ENCODE measurements at places on chromosomes 7 and 10. TPM values are rescaled to one million over a fixed set of nuclear protein-coding genes. Genes with fewer than 3 reads are reported as not detected.

DNA sequence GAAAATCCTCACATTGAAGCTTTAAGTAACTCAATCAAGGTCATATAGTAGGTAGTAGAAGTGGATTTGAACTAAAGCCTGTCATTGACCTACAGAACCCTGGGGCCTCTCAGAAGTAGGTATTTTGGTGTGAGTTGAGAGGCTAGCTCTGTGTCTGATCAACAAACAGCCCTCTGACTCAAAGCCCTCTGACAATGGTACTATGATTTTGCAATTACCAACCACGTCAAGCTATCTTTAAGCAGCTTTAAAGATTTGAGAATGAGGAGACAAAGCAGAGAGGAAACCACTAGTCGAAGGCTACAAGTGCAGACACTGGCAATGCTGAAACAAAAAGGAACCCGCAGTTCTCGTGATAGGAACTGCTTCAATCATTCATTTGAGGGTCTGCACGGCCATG, 19.0 kb upstream of the PDE1C start:
- no peak for DNase-seq

The PRKCQ gene
- 3.7 TPM for polyA plus RNA-seq

DNA sequence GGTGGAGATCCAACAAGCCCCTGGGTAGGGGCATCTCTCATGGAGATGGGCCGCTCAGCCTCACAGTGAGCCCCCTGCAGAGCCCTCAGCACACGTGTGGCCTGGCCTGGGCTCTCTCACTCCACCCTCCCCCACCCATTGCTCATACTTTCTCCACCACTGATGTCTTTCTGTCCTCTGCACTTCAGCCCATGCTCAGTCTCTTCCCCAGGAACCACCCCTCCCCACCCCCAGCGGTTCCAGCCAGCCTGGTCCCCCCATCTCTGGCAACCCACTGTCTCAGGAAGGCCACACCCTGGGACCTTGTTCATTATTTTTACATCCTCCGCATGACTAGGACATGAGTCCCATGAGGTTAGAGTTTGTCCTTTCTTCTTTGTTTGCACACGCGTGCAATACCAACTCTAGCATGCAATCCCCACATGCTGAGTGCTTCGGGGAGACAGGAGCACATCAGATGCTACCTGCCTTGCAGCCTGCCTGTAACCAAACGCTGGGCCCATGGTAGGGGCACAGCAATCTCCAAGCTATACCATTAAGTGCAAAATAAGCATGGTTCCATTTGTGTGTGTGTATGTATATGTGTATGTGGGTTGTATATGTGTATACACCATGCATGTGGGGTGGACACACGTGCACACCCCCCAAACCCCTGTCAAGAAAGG, 408.4 kb upstream of the FOXK1 start:
- DNase-seq = no peak

The TAF5 gene
- 5.9 TPM for polyA plus RNA-seq

The EEF1AKMT2 gene
- polyA plus RNA-seq = 21.1 TPM

The SIRT1 gene
- 20.6 TPM for polyA plus RNA-seq

DNA sequence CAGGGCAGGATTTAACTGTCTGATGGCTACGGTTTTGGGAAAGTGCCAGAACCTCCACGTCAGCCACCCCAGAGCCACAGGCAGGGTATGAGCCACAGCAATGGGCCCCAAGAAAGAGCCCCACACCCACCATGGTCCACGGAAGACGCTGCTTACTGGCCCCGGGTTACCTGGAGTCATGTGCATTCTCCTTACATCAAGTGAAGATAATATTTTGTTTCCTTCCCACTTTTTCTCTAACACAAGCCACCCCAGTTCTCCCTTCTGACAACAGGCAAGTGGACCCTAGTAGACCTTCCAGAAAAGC, 67.1 kb downstream of the PRKAG2 start:
- DNase-seq = no peak

The CCDC3 gene
- 8.4 TPM for polyA plus RNA-seq

The SH2B2 gene
- 1.6 TPM for polyA plus RNA-seq

DNA sequence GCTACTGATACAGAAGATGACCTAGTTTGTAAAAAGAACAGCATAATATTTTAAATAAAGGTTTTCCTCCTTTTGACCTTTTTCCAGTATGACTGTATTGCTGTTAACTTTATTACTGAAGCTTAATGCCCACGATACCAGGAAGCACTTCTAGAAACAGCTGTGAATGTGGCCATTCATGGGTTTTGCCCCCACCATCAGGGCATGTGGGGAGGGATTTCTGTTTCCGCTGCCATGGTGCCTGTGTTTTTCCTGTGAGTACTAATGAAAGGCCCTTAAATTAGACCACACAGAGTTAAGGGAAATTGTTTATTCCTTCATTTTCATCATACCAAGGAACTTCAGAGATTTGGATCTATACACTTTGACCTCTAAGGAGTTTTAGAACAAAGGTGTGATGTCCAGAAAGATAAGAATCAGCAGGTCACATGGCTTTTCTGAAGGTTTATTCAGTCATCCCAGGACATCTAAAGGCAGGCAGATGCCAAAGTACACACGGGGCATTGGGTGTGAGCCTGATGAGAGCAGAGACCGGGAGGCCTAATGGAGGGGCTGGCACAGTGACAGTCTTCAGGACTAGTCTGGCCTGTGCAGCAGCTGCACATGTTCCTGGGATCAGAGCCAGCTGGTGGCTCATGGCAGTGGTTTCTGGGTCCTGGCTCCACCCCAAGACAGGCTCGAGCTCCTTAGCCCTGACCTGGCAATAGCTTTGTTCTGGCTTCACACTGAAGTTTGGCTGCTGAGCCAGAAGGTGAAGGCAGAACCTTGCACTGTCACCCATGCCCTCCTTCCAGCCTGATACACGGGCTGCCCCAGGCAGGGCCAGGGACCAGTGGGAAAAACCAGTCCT, 190.9 kb downstream of the REEP3 start:
- peak; percentile 92 for DNase-seq

DNA sequence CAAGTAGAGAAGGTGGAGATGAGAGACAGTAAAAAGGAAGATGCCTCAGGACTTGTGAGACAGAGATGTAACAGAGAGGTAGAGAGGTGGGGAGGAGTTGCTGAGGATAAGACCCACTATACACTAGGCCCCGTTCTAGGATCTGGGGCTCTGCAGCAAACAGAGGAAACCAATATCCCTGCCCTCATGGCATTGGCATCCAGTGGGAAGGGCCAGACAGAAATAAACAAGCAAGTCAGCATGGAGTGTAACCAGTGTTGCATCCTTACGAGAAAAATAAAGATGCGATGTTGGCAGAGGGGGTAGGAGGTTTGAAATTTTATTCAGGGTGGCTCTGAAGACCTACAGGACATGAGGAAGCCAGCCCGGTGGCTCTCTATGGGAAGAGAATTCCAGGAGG, 22.0 kb upstream of the EEPD1 start:
- no peak for DNase-seq

DNA sequence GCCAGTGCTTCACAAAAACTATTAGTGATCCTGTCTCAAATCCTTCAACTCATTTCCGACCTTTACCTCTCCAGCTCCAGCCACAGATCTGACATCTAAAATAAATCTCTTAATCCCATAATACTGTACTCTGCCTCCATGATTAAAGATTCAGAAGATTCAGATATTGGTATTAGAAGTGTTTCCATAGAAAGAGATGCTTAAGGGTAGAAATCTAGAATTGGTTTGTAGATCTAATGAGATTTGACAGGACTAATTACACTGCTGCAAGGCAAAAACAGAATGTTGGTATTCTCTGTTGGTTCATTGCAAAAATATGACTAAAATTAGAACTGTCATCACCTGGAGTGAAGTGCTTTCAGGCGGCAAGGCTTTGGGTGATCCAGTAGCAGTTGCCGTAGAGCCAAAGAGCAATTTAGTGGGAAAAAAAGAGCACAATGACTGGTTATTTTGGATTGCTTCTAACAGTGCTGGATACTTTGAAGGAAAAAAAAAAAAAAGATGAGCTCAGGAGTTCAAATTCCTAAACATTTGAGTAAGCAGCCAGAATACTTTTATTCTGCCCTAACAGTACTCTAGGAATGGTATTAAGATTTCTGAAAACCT, 940.1 kb upstream of the SORCS1 start:
- DNase-seq = no peak

The CRHR2 gene
- polyA plus RNA-seq = 0.31 TPM

GRCh38 chr7:158227258-158227984, 360.2 kb downstream of the PTPRN2 start:
- no peak for DNase-seq

- DNase-seq = peak; percentile 64
Observed at GRCh38 chr7:106111655-106112117, 426 bp downstream of the SYPL1 start.

The PRLHR gene
- polyA plus RNA-seq = 1.1 TPM

DNA sequence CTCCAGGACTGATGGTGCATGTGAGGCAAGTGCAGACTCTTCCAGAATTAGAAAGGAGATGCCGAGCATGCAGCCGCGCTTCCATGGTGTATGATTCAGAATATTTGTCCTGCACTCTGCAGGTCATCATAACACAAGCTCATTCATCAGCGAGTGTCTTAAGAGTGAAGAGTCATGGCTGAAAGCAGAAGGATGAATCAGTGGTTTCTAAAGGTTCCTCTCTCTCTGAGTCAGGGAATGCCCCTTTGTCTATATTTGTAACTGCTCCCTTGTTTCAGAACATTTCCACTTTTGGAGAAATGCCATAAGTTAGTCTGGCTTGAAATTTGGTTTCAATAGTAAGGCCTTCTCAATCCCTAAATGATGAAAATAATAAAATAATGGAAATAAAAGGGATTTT, 52.3 kb downstream of the HECW1 start:
- DNase-seq = no peak

DNA sequence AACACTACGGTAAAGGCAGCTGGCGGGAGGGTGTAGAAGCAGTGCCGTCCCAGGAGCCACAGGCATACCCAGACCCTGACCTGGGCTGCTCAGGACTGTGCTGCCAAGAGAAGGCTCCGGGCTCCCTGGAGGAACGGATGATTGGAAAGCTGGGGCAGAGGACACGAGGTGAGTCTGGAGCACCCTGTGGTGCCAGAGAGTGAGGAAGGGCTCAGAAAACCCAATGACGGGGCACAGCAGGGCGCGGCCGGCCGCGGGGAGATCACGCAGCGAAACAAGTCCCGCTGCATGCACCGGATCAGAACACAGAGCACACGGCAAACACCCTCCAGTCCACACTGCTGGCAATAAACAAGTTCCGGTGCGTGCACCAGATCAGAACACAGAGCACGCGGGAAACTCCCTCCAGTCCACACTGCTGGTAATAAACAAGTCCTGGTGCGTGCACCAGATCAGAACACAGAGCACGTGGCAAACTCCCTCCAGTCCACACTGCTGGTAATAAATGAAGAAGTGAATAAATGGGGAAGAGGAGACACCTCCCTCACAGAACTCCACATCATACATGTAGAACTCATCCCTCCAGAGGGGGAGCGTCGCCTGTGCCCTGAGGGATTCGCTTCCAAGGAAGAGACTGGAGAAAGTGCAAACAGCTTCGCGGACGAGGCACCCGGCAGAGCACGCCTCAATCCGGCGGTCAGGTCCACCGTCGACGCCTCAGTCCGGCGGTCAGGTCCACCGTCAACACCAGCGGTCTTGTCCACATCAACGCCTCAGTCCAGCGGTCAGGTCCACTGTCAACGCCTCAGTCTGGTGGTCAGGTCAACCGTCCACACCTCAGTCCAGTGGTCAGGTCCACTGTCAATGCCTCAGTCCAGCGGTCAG, 265.0 kb downstream of the MAD1L1 start:
- DNase-seq = no peak

- no peak for DNase-seq
Observed at GRCh38 chr10:42943025-42943818, 133.6 kb upstream of the RET start.

The STRIP2 gene
- polyA plus RNA-seq = 2.0 TPM

DNA sequence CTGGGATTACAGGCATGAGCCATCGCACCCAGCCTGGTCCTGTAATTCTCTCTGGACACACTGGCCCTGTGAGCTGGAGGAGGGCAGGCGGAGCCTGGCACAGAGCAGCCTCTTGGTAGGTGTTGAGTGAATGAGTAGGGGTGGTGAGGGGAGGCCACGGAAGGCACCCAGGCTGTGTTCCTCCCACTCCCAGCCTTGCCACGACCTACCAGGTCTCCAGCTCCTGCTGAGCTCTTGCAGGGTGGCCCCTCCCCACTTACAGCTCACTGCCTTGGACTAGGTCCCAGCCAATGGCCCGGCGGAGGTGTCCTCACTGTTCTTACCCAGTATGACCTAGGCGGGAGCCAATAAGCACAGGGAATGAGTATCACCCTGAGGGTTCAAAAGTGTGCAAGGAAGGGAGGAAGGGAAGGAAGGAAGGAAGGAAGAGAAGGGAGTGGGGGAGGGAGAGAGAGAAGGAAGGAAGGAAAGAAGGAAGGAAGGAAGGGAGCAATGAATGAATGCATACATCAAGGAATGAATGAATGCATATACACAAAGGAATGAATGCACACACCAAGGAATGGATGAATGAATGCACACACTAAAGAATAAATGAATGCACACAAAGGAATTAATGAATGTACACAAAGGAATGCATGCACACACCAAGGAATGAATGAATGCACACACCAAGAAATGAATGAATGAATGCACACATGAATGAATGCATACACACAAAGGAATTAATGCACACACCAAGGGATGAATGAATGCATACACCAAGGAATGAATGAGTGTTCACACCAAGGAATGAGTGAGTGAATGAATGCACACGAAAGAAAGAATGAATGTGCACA, 45.5 kb downstream of the GTF2IRD1 start:
- no peak for DNase-seq

The CCDC146 gene
- polyA plus RNA-seq = 13.4 TPM

DNA sequence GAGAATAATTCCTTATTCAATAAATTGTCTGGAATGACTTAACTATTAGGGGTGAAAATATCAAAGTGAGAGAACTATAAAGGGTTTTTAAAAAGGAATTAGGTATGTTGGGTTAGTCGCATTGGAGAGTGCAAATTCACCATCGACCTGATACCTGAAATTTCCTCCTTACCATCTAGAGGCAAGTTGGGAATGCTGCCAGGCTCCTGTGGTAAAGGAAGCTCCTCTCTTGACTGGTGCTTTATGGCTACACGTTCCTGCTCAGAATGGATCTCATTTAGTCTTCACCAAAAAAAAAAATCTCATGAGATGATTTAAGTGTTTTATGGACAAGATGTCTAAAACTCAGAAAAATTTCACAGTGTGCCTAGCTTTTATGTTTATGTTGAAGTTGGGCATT, 129.8 kb downstream of the EGFR start:
- DNase-seq = no peak

GRCh38 chr7:110600956-110601355, 490.0 kb upstream of the LRRN3 start:
- DNase-seq = no peak

GRCh38 chr10:116083226-116083762, 189.7 kb downstream of the GFRA1 start:
- DNase-seq = no peak

The LRRC4 gene
- 2.1 TPM for polyA plus RNA-seq

The EGR2 gene
- 2.1 TPM for polyA plus RNA-seq

DNA sequence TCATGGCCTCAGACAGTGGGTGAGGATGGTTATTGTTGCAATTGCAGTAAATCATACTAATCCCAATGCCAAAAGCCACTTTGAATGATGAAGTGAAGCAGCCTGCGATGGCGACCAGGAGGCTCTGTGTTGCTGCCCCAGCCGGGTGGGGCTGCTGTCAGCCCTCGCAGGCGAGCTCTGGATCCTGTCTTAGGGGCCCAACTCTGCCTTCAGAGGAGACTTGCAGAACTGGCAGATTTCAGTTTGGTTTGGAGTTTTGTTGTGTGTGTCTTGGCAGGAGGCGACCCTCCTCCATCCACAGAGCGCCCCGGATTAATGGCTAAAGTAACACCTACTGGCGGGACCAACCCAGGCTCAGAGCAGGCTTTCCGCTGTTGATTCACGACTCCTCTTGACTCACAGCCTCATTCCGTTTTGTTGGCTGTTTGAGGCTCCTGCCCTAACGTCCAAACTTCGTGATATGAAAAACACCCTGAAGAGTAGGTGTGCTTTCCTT, 67.9 kb upstream of the BMPER start:
- DNase-seq = no peak

Measured in large intestine (tissue), 12 donors.